ENCODE measurements at places on chromosomes 5 and 9.

DNA sequence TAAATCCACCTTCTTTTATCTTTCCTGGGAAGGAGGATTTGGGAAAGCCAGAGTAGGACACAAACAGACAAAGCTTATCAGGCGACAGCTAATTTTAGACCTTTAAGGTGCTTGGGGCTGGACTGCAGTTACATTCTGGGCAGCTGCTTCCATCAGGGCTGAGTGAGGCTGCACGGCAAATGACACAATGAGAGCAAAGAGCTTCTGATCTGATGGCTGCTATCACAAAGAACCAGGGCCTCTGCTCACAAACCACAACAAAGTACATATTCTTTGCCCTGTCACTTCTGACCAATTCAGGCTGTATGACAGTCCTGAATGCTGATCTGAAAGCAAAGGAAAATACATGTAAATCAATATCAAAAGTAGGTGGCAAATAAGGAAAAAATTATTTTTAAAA lies 93.1 kb downstream of the MRPS27 start:
- no peak for DNase-seq

DNA sequence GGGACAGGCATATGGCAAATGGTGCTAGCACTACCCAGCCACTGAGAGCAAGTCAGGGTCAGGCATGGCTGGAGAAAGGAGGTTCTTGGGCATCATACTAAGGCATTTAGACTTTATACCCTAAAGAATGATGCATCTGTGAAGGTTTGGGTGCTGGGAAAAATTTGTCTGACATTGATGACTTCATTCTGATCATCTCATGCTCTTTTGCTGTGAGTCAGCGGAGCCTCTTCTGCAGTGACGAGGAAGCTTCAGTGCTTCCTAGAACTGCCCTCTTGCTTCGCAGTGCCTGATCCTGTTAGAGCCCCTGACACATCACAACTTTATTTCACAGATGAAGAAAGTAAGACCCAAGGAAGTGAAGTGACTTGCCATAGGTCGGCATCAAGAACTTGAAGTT lies 266.6 kb upstream of the GAS1 start:
- DNase-seq = no peak

GRCh38 chr5:1006656-1007071 lies 1.9 kb upstream of the NKD2 start:
- no peak for DNase-seq

- no peak for DNase-seq
Observed at GRCh38 chr5:40224421-40224820, 455.3 kb upstream of the PTGER4 start.

- DNase-seq = no peak
Observed at GRCh38 chr9:79663300-79663699, 91.5 kb downstream of the TLE4 start.
